ENCODE measurements at places on chromosomes 1 and 21.

- DNase-seq = peak; percentile 61
Measured at GRCh38 chr1:18922319-18922726, 20.0 kb upstream of the ALDH4A1 start.

DNA sequence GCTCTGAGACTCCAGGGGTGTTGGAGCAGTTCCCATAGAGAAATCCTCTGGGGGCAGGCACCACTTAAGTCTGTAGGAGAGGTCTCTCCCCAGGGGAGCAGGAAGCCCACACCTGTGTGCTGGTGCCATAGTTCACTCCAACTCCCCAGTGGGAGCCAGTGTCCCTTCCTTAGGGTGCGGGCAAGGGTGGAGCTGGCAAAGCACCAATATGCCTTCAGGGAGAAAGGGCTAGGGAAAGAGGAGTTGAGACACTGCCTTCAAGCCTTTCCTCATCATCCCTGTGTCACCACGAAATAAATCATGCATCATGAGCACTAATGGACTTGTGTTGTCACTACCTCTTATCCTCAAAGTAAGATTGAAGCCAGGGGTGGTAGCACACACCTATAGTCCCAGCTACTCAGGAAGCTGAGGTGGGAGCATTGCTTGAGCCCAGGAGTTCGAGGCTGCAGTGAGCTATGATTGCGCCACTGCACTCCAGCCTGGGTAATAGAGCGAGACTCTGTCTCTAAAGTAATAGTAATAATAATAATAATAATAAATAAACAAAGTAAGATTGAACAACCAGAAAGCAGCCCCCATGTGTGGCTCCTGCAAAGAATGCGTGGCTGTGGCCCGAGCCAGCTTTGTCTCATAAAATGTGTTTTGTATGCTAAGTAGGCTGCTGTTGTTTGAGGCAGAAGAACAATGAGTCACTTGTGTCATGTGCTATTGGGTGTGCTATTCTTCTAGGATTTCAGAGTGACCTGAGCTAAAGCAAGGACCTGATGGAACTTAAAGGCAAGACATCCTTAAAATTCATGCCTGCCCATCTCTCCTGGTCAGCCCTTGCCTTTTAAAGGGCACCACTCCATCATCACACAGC lies 6.7 kb upstream of the TIE1 start:
- no peak for DNase-seq

- no peak for DNase-seq
Measured at GRCh38 chr1:210332233-210332632, 3.5 kb downstream of the HHAT start.

GRCh38 chr1:192943108-192943507 lies 116.1 kb downstream of the UCHL5 start:
- no peak for DNase-seq

DNA sequence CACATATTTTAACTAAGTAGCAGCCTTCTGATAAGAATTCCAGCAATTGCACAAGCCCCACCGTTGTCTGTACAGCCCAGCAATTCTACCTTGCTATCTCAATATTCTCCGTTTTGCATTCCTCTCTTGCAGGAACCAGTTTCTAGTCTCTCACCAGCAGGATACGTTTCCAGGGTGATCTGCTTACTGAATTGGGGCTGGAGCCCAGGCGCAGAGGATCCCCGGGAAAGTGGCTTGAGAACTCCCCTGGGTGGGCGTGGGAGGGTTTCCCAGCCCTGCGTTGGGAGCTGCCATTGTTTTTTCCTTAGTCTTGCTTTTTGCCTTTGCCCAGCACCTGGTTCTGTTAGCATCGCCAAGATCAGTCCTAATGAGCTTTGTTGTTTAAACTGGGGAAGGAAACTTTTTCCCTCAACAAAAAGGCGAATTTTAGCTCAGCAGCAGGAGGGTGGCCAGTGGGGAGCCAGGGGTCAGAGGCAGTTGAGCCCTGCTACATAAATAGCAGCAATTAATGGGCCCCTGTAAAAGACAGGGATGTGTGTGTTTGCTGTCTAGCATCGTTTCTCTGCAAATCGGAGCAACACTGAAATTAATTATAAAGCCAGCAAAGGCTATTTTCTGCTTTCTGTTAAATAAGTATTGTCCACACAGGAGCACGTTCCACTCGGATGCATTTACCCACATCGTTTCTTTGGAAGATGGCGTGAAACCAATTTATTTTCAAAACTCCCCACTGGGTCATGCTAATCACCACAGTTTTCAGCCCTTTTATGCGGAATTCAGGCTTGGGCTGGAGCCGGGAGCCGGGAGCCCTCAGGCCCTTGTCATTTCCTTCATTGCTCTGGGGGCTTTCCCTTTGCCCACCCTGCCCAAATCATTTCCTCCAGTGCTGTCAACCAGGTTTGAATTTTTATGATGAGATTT lies 36.6 kb downstream of the HUNK start:
- DNase-seq = no peak

DNA sequence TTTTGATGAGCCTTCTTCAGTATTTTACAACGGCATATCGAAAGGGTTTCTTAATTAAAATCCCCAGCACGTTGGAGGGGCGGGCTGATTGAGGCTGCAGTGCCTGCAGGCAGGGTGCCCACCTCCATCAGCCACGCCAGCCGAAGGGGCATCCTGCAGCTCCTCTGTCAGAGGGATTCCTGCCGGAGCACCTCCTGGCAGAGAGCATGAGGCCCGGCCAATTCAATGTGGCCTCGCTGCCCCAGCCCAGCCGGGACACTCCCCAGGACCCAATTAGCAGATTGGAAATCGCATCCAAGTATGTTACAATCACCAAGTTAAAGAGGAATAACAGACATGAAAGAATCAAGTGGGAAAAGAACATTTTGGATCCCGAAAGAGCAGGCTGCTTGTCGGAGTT lies 216.6 kb downstream of the ST6GALNAC3 start:
- DNase-seq = no peak

- DNase-seq = no peak
Measured at GRCh38 chr1:175128523-175128922, 60.9 kb downstream of the TNN start.

DNA sequence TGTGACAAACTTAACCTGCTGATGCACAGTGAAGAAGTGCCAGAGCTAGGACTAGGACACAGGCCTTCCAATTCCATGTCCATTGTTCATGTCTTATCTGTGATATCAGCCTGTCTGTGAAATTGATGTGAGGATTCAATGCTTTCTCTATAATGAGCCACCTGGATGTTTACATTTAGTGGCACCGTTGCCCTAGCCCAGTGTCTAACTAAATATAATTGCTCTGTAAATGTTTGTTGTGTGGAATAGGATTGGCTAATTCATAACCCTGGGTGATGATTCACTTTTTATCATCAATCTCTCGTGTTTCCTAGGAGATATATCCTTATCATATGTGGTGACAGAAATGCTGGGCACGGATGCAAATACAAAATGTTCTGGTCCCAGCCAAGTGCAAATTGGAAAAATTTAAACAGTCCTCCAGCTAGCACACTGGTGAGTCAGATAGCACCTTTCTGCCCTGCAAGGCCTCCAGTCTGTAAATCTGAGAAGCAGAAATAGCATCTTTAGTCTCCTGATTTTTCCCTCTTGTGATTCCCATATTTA lies 46.9 kb upstream of the GNG12 start:
- no peak for DNase-seq

DNA sequence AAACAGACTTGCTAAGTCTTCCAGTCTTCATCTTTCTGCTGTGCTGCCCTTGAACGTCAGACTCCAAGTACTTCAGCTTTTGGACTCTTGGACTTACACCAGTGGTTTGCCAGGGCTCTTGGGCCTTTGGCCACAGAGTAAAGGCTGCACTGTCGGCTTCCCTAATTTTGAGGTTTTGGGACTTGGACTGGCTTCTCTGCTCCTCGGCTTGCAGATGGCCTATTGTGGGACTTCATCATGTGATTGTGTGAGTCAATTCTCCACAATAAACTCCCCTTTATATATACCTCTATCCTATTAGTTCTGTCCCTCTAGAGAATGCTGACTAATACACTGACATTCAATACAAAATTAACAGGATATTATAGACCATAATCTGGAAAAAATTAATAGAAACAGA lies 628.1 kb downstream of the PLPP3 start:
- DNase-seq = no peak

- DNase-seq = no peak
Measured at GRCh38 chr21:37206496-37206895, 60.6 kb downstream of the VPS26C start.

DNA sequence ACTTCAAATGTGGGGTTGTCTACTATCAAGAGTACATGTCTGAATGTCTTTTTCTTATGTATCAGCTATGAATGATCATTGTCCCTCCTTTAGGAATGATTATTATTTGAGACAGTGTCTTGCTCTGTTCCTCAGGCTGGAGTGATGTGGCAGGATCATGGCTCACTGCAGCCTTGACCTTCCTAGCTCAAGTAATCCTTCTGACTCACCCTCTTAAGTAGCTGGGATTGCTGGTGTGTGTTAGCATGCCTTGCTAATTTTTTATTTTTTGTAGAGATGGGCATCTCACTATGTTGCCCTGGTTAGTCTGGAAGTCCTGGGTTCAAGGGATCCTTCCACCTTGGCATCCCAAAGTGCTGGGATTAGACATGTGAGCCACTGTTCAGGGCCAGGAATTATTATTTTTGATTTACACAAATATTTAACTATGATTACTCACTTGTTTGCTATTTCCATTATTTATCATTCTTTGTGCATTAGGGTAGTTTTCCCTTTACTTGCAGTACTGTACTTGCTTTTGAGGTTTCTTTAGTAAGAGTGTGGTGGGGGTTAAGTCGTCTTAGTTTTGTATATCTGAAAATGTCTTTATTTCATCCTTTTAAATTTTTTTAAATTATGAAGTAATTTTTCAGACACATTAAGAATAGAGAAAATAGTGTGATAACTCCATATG lies 12.8 kb downstream of the S100A7 start:
- peak; percentile 32 for DNase-seq

GRCh38 chr1:206430031-206430983 lies 40.0 kb upstream of the IKBKE start:
- peak; percentile 66 for DNase-seq

DNA sequence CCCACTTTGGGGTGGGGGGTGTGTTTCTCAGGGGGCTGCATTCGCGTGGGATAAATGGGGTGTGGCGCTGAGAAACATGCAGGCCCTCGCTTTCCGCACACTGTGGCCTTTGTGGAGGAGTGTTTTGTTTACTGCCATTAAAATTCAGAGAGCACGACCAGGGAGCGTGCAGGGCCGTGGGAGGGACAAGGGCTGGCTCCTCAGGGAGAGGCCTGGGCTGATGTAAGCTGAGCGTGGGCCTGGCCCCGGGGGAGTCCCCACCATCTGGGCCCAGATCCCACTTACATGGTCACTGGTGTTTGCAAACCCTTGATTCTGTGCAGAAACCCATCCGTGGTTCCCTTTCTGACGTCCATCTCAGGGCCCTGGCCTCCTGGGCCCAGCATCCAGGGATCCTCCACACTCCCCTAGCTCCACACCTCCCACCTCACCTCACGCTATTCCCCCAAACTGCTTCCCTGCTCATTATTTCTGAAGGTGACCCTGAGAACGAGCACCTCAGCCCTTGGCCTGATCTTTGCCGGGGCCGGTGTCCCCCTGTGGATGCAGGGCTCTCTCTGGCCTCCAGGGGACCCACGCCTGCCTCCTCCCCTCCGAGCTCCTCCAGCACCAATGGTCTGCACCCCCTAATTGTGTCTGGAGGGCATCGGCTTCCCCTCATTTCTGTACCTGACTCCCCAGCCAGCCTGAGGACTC lies 92.5 kb upstream of the SIM2 start:
- DNase-seq = no peak

- DNase-seq = no peak
Measured at GRCh38 chr1:222416001-222416791, 131.7 kb downstream of the HHIPL2 start.

DNA sequence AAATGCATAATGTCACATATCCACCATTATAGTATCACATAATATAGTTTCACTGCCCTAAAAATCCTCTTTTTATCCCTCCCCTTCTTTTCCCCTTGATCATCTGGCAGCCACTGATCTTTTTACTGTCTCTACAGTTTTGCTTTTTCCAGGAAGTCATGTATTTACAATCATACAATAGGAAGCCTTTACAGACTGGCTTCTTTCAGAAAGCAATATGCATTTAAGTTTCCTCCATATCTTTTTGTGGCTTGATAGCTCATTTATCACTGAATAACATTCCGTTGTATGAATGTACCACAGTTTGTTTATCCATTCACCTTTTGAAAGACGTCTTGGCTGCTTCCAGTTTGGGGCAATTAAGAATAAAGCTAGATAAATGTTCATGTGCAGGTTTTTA lies 14.3 kb upstream of the WDTC1 start:
- DNase-seq = no peak

DNA sequence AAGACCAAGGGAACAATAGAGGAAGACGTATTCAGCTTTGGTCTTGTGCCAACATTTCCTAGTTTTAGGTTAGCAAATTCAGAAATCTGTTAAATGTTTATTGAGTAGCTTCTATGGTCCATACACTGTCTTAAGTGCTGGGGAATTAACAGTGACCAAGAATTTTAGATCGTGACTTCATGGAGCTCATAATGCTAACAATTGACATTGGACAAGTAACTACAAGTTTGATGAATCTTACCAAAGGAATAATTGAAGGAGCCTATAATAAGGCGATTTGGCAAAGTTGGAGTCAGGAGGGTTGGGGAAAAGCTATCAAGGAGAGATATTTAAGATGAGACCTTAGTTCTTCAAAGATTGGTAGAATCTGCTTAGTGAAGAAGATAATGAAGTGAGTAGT lies 1.4 kb upstream of the SLAMF9 start:
- DNase-seq = no peak

GRCh38 chr1:202966006-202966898 lies 805 bp downstream of the CYB5R1 start:
- DNase-seq = no peak

- no peak for DNase-seq
Measured at GRCh38 chr1:153466908-153467307, 6.5 kb upstream of the S100A7 start.

DNA sequence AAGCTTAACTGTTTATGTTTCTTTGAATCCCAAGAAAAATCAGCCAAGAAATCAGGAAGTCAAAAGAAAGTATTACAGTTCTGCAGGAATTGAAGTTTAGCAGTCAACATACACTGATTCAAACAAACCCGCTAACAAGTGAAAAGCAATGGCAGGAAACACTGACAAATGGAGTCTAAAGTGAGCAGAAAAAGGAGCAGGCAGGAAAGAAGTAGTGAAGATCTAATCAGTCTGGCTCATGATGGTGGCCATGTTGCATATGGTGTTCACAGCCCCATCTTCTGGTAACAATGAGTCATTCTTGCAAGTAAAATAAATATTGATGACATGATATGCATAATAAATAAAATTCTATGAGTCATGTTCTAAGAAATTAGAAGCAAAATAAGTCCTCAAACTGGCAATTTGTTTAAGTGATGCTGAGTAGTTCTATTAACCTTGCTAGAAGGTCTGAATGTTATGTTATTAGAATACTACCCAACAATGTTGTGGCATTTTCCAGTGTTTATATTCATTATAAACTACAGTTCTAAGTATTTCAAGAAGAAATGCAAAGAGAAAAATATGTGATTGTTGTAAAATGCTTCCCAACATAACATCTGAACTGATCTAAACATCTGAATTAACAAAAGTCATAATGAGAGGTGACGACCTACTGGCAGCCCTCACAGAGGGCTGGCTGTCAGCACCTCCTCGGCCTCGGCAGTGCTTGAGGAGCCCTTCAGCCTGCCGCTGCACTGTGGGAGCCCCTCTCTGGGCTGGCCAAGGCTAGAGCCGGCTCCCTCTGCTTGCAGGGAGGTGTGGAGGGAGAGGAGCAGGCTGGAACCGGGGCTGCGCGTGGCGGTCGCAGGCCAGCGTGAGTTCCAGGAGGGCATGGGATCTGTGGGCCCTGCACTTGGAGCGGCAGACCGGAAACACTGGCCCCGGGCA lies 5.7 kb upstream of the ACBD6 start:
- DNase-seq = peak; percentile 85
